ENCODE measurements at places on chromosomes 2 and 18.
A peak's percentile ranks its signal among the peaks of the same experiment; 100 is the strongest.

DNA sequence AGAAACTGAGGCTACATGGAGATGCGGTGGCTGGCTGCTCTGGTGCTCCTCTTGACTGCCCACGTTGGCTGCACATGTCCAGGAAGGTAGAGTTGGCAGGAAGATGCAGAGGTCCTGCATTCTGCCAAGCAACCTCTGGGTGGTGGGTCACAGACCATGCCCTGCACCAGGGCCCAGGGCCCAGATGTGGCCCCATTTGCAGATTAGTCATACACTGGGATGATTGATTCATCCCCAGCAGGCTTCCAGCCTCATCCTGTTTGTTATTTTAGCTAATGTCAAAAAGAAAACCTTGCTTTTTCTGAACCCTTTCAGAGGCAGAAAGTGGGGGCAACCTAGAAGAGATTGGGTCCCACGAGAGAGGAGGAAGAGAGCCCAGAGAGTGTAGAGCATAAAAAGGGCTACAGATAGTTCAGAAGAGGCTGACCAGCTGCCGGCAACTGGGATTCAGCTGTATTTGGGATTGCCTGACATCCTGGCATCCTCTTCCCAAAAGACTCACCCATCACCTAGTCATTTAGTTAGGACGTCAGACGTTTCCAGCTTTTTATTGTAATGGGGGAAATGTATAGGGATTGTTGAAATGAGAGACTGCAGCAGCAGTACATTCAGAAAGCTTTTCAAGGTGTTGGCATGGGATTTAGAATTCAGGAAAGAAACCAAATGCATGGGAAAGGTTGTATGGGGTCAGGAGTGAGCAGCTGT is 101.9 kb downstream of the CTIF start:
- DNase-seq: no peak

- no peak for DNase-seq
Observed at GRCh38 chr2:171712051-171712450, 24.8 kb downstream of the DYNC1I2 start.

DNA sequence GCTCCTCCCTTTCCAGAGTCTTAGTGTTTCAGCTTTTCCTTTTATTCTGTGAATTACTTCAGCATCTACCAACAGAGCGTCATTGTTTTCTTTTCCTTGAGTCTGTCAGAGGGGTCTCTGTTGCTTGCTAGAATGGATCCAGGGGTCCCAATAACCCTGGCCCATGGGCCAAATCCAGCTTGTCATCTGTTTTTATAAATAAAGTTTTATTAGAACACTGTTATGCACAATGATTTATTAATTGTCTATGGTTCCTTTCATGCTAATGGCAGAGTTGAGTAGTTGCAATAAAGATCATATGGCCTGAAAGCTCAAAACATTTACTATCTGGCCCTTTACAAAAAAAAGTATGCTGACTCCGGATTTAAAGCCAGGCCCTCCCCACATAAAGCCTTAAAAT is 58.8 kb downstream of the MRPL35 start:
- no peak for DNase-seq

DNA sequence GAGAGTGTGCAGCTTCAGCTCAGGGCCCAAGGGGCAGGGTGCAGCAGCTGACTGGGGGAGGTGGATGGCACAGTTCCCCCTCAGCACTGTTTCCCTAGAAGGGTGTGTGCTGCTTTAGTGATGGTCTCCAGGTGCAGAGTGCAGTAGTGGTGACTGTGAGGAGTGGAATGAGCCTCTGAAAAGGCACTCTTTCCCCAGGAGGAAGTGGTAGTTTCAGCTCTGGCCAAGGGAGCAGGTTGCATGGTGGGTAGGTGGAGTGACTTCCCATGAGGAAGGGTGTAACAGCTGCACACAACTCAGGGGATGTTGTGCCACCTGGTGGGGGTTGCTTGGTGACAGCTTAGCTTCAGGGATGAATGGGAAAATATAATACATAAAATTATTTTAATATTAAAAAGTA is 251.5 kb upstream of the NXPH2 start:
- peak; percentile 20 for DNase-seq

DNA sequence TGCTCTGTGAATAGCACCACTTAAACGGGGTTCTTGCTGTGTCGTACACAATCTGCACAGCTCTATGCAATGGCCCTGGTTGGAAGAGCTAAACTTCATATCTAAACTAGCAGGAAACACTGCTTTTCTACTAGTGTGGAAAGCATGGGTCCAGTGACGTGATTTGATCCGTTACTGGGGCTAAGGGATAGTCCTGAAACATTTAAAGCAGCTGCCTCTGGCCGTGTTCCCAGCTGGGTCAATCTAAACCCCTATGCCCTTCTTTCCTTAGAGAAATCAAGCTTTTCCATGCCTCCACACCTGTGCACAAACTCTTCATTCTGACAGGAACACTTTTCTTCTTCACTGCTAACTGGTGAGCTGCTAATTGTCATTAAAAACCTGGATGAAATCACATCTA is 5.4 kb upstream of the IGFBP5 start:
- no peak for DNase-seq

GRCh38 chr18:44096016-44096415 is 584.7 kb upstream of the SETBP1 start:
- no peak for DNase-seq

- DNase-seq: no peak
Observed at GRCh38 chr2:186907897-186908296, 58.9 kb upstream of the ZSWIM2 start.

GRCh38 chr2:19189391-19189790 is 169.0 kb downstream of the OSR1 start:
- DNase-seq: no peak

DNA sequence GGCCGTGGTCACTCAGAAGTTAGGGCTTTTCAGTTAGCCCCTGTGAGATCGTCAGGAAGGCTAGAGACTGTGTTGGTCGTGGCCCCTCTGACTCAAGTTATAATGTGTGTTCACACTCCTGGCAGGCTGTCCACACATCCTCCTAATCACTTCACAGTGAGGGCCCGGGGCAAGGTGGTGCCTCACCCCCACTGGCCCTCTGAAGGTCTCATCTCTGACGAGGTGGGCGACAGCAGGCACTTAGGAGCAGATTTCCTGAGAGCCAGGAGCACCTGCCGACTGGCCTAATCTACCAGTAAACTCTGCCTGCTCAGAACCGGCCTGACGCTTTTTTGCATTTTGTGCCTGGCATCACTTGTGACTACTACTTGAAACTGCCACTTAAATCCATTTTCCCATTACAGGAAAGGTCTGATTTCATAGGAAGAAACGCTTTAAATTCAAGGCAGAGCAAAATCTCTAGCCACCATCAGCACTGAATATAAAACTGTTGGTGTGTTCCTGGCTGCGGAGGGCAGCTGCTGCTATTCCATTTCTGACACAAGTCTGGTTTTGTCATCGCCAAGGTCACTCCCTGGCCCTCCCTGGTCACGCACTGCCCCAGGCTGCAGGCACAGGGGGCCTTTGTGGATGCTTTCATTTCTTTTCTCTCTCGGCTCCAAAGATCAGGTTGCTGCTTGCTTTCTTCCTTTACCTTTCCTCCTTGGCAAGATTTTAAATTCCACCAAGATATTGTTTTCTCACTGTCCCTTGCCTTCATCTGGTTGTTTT is 48.0 kb downstream of the RAB12 start:
- peak; percentile 23 for DNase-seq

DNA sequence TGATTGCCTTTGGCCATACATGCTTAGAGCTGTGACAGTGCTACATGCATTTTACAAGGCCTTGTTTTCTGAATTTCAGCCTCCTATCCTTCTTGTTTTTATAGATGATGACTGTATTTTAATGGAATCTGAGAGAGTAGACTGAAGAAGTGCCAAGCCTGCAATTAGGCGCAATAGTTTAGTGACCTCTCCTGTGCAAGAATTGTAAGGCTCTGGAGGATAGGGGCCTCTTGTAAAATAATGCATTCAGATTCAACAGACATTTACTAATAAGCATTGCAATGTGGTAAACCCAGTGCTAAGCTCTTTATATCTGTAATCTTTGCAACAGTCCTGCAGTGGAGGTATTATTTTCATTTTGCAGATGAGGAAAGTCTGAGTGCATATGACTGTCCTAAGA is 105.5 kb downstream of the TDRD15 start:
- DNase-seq: no peak

GRCh38 chr18:35770376-35771014 is 189.0 kb downstream of the GALNT1 start:
- DNase-seq: no peak

GRCh38 chr2:221710744-221711143 is 138.6 kb upstream of the EPHA4 start:
- DNase-seq: no peak

DNA sequence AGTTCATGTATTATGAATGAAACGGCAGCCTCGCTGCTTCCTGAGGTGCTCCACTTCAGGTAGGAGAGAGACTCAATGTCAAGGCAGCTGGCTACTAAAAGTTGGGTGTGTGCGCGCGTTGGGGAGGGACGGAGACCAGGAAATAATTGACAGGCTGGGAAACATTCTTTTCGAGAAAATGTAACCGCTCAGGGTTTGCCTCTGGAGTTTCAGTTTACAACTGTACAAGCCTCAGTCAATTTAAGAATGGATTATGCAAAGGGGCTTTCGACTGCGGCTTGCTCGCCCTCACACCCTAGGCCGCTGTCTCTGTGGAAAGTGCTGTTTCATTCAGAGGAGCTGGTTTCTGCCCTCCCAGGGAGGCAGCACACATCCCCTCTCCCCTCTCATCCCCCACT is 4.4 kb upstream of the SPRED2 start:
- DNase-seq: no peak

GRCh38 chr2:71892896-71893295 is 254.8 kb downstream of the CYP26B1 start:
- DNase-seq: peak; percentile 45

DNA sequence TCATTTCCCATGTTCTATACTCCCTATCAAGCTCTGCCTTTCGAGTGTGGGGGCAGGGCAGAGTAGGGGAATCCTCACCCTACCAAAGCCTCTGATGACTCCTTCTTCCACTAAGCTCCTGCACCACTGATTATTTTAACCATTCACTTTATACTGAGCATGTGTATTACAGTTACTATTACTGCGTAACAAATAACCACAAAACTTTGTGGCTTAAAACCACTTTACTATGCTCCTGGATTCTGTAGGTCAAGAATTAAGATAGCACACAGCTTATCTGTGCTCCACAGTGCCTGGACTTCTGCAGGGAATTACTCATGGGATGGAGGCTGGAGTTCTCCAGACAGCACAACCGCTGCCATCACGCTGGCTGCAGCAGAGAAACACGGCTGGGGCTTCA is 117.4 kb upstream of the DNAJC10 start:
- DNase-seq: no peak

DNA sequence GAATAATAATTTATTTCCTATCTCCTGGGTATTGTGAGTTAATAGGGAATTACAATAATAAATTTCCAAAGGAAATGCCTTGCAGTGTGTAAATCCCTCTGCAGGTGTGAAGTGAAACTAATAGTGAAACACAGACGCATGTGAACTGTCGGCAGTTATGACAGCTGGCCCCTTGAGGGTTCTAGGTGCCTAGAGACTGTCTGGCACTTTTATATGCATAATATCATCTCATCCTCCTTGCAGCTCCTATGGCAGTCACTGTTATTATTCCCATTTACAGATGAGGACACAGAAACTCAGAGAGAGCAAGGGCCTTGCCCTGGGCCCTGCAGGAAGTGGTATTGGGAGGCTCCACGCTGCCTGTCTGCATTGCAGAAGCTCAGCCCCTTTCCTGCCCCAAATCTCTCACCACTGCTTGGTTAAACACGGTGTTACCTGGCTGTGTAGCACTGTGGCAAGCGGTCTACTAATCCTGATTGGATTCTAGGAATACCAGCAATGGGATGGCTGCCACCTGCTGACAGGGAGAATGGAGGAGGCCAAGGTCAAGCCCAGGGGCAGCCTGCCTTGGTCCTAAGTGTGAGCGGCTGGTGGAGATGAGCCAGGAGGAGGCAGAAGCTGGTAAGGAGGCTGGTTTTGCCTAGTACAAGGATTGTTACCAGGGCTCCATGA is 32.8 kb upstream of the ACKR3 start:
- DNase-seq: no peak

DNA sequence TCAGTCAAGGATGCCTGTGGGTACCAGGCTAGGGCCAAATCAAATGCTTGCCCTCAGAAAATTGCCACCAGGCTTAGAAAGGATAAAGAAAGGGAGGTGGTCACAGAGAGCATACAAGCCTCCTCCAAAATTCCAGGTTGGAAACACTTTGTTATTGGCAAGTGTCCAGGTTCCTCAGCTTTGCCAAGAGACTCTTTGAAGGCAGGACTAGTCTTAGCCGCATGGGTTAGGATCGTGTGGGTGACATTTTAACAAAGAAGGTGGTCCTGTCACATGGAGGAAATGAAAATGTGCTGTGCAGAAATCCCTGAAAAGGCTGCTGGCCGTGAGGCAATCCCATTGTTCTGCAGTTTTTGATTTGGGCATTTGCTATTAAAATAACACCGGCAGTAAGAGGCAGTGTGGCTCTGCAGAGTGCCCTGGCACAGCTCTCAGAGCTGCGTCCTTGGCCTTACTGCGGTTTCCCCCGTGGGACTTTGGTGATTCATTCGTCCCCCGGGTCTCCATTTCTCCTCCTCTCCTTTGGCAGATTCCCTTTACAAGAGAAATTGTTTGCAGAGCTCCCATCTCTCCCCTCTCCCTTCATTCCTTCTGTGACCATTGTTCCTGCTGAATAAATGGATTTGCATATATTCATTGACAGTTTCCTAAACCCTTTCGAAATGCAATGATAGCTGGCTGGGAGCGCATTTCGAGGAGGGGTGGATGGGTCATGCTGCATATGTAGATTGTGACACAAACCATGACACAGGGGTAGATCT is 187.3 kb downstream of the VAPA start:
- peak; percentile 26 for DNase-seq

GRCh38 chr18:30444544-30444943 is 598.0 kb downstream of the DSC3 start:
- DNase-seq: no peak

- DNase-seq: peak; percentile 7
Observed at GRCh38 chr18:57004366-57005121, 142.3 kb upstream of the BOD1L2 start.

DNA sequence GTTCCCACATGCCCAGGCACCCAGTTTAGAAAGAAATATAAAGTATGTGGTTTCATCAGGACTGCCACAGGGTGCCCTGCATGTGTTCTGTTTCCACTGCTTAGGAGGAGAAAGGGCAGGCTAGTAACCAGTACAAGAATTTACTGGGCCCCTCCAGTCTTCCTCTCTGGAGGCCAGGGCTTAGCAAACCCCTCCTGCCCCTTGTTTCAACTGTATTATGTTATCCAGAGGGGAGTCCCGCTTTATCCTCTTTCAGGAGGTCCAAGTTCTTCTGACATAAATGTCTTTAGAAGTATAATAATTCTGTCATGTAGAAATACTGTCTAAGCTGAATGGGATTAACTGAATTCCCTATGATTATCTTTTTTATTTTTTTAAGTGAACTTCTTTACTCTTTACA is 132.1 kb downstream of the WDSUB1 start:
- DNase-seq: no peak

DNA sequence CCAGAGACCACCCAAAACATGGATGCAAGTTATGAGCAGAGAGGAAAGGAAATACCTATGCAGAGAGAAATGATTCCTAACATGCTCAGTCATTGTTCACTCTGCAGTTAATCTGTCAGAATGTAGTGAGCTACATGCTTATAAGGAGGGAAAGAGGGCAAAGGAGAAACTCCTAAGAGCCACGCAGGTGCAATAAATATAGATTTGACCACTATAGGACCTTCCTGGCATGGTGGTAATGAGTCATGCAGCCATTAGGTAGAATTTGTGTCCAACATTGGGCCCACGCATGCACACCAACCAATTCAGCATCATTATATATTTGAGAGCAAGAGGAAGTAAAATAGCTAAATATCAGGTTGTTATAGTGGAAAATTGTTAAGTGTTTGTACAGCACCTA is 699.9 kb downstream of the DSC3 start:
- no peak for DNase-seq

- DNase-seq: no peak
Observed at GRCh38 chr18:30915336-30915988, 127.1 kb downstream of the DSC3 start.
